ENCODE measurements at places on chromosomes 4 and X.

GRCh38 chrX:129718676-129719075 lies 20.1 kb upstream of the XPNPEP2 start:
- no peak for DNase-seq

GRCh38 chr4:147102596-147102995 lies 156.9 kb upstream of the TTC29 start:
- no peak for DNase-seq

DNA sequence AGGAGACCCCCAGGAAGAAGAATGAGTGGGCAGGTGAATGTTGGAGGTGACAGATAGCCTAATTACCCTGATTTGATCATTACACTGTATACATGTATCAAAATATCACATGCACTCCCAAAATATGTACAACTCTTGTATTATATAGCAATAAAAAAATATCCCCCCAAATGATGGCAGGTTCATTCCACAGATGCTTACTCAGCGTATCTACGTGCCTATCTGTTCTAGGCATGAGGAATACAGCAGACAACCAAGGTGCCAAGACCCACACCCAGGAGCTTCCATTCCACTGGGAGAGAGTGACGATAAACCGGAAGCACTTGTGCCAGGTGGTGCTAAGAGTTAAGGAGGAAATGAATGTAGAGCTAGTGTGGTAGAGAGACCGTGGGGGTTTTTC lies 42.4 kb downstream of the ADRA2C start:
- DNase-seq: no peak

- no peak for DNase-seq
Measured at GRCh38 chrX:17860179-17860780, 818 bp downstream of the RAI2 start.

- DNase-seq: no peak
Measured at GRCh38 chr4:175946472-175947116, 119.0 kb upstream of the WDR17 start.
